Neural crest cell (in vitro differentiated cells): ENCODE measurements at places on chromosomes 11 and 22.

GRCh38 chr22:50376085-50376651 is 33.0 kb downstream of the PPP6R2 start:
- H3K4me1 ChIP-seq: no peaks in the 10 kb centered on the region
- H3K27me3 ChIP-seq: no peaks in the 10 kb centered on the region
- no peak overlapping the region for H3K4me3 ChIP-seq
- peaks cover 16% of the 10 kb centered on the region for H3K36me3 ChIP-seq
- no peak for DNase-seq
- no peak overlapping the region for H3K27ac ChIP-seq

GRCh38 chr11:42013656-42014201 is 554.3 kb upstream of the LRRC4C start:
- no peak overlapping the region for H3K4me3 ChIP-seq
- H3K4me1 ChIP-seq: peaks cover 4% of the 10 kb centered on the region
- H3K27me3 ChIP-seq: no peaks in the 10 kb centered on the region
- no peak overlapping the region for H3K27ac ChIP-seq

DNA sequence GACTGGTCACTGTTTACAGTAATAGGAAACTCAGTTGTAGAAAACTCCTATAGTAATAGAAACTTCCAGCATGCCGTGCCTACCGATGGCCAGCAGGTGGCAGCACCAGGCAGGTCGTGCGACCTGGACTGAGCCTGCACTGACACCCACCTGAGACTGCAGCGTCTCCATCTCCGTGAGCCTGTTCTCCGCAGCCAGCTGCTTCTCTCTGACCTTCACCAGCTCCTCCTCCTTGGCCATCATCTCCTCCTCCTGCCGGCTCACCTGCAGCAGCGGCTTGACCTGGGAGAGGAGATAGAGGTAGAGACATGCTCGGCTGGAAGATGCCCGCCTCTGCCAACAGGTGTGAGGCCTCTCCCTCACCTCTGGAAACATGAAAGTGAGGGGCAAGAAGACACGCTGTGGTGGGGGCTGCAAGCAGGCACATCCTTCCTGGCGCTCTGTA is 48.5 kb downstream of the APOL1 start:
- peaks cover 15% of the 10 kb centered on the region for H3K36me3 ChIP-seq
- peak; percentile 72 for DNase-seq
- H3K4me3 ChIP-seq: no peak overlapping the region
- H3K27ac ChIP-seq: no peak overlapping the region
- H3K27me3 ChIP-seq: no peaks in the 10 kb centered on the region

DNA sequence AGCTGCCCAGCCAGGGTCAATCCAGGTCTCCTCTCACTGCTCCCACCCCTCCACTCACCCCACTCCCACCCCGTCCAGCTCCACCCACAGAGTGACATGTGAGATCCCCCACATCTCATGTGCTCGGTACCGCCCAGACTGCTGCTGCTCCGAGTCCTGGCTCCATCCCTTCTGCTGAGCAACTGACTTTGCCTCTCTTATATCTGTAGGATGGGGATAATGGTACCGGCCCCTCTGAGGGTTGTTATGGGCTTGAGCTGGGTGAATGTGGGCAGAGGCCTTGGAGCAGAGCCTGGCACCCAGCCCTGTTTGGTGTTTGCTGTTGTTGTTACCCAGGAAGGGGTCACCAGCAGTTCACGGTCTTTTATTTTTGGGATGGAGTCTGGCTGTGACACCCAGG is 77.0 kb downstream of the ST3GAL4 start:
- peaks cover 27% of the 10 kb centered on the region for H3K4me1 ChIP-seq
- H3K36me3 ChIP-seq: no peaks in the 10 kb centered on the region
- no peak overlapping the region for H3K4me3 ChIP-seq
- no peaks in the 10 kb centered on the region for H3K27me3 ChIP-seq
- H3K27ac ChIP-seq: peak overlapping the region; percentile 43

DNA sequence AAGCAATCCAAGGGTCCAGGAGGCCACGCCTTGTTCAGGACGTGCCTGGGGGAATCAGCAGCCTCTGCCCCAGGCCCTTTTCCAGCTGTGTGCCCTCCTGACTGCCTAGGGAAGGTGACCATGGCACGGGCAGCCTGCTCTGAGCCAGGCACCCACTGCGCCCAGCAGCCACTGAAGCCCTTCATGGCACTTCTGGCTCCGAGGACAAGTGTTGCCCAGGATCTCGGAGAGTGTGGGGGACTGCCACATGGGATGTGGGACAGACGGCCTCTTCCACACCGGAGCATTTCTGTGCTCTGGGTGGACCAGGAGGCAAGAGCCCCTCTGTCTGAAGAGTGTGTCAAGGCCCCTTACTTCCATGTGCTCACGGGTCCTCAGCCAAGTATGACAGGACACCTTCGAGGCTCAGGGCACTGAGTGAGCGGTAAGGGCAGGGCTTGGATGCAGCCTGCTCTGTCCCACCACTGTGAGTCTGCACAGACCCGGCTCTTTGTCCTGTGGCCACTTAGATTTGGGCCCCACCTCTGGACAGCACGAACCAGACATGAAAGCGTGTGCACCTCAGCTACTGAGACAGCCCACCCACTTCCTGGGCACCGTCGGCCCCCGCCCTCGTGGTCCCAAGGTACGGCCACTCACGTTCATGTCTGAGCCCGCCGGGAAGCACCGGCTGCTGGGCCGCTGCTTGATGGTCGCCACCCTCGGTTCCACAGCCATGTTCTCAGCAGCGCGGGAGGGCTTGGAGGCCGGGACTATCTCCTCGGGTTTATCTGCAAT is 93.6 kb downstream of the CTTN start:
- H3K4me3 ChIP-seq: no peak overlapping the region
- H3K27ac ChIP-seq: no peak overlapping the region
- no peak for DNase-seq

DNA sequence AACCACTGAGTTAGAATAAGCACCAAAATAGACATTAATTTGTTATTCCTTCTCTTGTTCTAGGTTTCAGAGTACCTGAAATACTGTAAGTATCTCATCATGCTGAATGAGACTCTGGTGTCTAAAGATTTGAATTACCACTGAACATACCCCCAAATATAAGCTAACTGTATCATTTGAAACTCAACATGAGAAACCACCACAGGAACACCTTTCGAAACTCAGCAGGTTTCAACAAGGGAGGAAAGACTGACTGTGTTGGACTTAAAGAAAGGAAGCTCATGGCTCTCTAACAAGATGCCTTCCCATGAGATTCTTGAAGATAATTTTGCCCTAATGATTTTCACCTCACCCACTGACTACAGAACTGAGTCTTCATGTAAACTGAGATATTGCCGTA is 37.0 kb downstream of the PRCP start:
- DNase-seq: no peak
- H3K27me3 ChIP-seq: no peaks in the 10 kb centered on the region
- no peak overlapping the region for H3K4me3 ChIP-seq
- peaks cover 11% of the 10 kb centered on the region for H3K4me1 ChIP-seq
- no peaks in the 10 kb centered on the region for H3K36me3 ChIP-seq

- H3K4me1 ChIP-seq: no peaks in the 10 kb centered on the region
- H3K4me3 ChIP-seq: no peak overlapping the region
- no peak overlapping the region for H3K27ac ChIP-seq
Measured at GRCh38 chr22:25482091-25482760, 82.2 kb upstream of the GRK3 start.

DNA sequence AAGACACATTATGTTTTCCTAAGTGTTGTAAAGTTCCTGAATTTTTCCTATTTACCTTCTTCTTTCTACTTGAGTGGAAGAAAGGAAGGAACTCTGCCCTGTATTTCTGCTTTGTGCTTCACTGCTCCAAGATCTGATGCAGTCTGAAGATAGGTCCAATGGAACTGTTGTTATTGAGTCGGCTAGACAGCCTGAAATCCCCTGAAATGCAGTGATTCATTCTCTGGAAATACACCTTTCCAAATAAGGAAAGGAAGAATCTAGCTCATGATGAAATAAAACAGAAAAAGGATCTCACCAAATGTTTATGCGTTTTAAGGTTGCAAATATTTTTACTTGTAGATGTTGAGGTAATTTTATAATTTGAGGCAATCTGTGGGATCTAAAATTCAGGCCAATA is 322.8 kb downstream of the GUCY1A2 start:
- DNase-seq: no peak
- H3K4me1 ChIP-seq: no peaks in the 10 kb centered on the region
- H3K36me3 ChIP-seq: no peaks in the 10 kb centered on the region
- H3K4me3 ChIP-seq: no peak overlapping the region
- H3K27me3 ChIP-seq: no peaks in the 10 kb centered on the region

DNA sequence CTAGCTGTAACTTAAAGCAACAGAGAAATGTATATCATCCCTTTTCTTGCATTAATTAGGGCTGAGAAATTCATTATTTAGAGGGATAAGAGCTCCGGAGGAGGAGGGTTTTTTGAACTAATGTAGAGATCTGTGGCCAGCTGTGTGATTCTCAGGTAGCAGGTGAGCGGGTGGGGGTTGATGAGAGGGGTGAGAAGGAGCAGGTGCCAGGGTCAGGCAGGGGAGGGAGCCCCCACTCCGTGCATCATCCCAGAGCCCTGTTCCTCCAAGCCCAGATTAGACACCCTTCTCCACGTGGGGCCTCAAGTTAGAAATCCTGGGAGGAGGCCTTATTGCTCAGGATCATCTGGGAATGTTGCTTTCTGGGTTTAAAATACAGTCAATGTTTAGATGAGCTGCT is 24.9 kb downstream of the ZBTB16 start:
- H3K27me3 ChIP-seq: no peaks in the 10 kb centered on the region
- no peak for DNase-seq
- peaks cover 92% of the 10 kb centered on the region for H3K4me1 ChIP-seq
- H3K27ac ChIP-seq: no peak overlapping the region
- H3K4me3 ChIP-seq: peak overlapping the region; percentile 56
- peaks cover 10% of the 10 kb centered on the region for H3K36me3 ChIP-seq

DNA sequence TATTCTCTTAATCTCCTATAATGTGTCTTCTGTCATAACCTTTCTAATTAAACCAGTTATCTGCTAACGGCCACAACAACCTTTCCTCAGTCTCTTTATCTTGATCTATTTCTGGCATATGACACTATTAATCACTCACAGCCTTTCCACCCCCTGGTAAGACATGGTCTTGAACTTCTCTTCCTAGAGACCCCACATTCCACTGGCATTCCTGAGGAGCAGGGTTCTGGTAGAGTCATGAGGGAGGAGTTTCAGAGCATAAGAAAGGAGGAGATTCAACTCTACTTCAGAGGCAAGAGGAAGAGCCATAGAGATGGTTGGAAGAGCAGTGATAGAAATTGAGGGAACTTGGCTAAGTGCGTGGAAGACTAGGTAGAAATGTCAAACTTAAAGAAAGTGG is 325.6 kb downstream of the BLID start:
- no peak overlapping the region for H3K27ac ChIP-seq
- H3K4me3 ChIP-seq: no peak overlapping the region
- H3K36me3 ChIP-seq: peaks cover 10% of the 10 kb centered on the region
- peaks cover 12% of the 10 kb centered on the region for H3K4me1 ChIP-seq
- no peaks in the 10 kb centered on the region for H3K27me3 ChIP-seq

GRCh38 chr11:125468025-125468424 is 28.0 kb downstream of the FEZ1 start:
- no peak overlapping the region for H3K27ac ChIP-seq
- no peak overlapping the region for H3K4me3 ChIP-seq
- no peaks in the 10 kb centered on the region for H3K36me3 ChIP-seq

DNA sequence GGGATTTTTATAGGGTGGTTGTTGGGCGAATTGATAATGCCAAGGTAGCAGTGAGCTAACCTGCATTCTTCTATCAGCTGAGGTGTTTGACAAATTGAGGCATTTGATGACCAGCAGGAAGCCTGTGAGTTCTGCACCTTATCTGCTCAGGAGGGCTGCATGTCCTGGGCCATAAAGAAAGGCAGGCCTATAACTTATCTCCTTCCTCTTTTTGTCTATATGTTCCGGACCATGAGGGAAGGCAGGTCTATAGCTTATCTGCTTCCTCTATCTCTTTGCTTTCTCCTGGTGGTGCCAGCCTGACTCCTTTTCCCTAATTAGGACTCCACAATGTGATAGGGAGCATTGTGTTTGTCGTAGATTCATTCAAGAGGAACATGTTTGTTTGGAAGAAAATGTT is 8.6 kb upstream of the JAM3 start:
- H3K27me3 ChIP-seq: peaks cover 11% of the 10 kb centered on the region
- H3K4me1 ChIP-seq: no peaks in the 10 kb centered on the region
- no peak for DNase-seq
- H3K4me3 ChIP-seq: no peak overlapping the region

- H3K4me1 ChIP-seq: no peaks in the 10 kb centered on the region
- no peak overlapping the region for H3K4me3 ChIP-seq
- H3K27ac ChIP-seq: no peak overlapping the region
- no peaks in the 10 kb centered on the region for H3K36me3 ChIP-seq
Measured at GRCh38 chr11:22203281-22203680, 10.4 kb downstream of the ANO5 start.

- no peaks in the 10 kb centered on the region for H3K27me3 ChIP-seq
- no peak overlapping the region for H3K27ac ChIP-seq
- no peaks in the 10 kb centered on the region for H3K36me3 ChIP-seq
- no peak for DNase-seq
- peaks cover 6% of the 10 kb centered on the region for H3K4me1 ChIP-seq
- no peak overlapping the region for H3K4me3 ChIP-seq
Measured at GRCh38 chr11:6538945-6539344, 41.9 kb downstream of the DNHD1 start.

DNA sequence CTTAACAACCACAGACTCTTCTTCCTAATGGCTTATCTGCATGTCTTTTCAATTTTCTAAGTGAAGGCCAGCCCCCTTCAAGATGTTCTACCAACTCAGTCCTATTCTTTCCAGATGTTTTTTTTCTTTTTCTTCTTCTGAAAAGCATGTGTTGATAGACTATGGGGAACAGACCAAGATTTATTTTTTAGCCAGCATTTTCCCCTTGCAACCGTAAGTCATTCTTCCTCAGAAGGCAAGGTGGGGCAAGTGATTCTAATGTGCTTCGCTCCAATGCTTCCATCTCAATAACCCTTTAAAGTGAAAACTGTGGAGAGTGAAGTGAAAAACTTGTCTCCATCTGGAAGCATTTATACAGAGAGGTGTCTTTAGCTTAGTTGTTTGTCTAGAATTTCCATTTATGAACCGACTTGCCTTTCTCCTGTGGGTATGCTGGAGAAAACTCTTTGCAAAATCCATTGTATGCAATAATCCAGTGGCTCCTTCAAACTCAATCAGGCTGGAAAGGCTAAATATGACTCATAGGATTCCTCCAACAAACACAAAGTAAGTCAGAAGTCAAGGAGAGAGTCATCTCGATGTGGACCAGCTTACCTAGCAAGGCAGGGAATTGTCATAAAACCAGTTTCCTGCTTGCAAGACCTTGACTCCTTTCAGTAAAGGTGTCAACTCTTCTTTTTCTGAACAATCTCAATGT is 83.7 kb downstream of the MAML2 start:
- no peak for DNase-seq
- no peaks in the 10 kb centered on the region for H3K27me3 ChIP-seq
- no peak overlapping the region for H3K27ac ChIP-seq
- peaks cover 72% of the 10 kb centered on the region for H3K4me1 ChIP-seq

GRCh38 chr11:18578975-18579598 is 9.4 kb downstream of the UEVLD start:
- no peaks in the 10 kb centered on the region for H3K4me1 ChIP-seq
- H3K27me3 ChIP-seq: no peaks in the 10 kb centered on the region
- no peak overlapping the region for H3K27ac ChIP-seq
- DNase-seq: no peak

GRCh38 chr11:108694846-108695245 is 30.0 kb downstream of the DDX10 start:
- peaks cover 5% of the 10 kb centered on the region for H3K4me1 ChIP-seq
- no peak for DNase-seq
- H3K27ac ChIP-seq: no peak overlapping the region
- H3K4me3 ChIP-seq: no peak overlapping the region
- peaks cover 9% of the 10 kb centered on the region for H3K36me3 ChIP-seq
